Myocyte (in vitro differentiated cells): ENCODE measurements at places on chromosomes 3 and 15. TPM values are rescaled to one million over a fixed set of nuclear protein-coding genes. Genes with fewer than 3 reads are reported as not detected.

BFSP2 gene
- not detected in 2 replicates for total RNA-seq

TNIK gene
- total RNA-seq = 4.1 and 6.7 TPM in 2 replicates

ITIH4 gene
- total RNA-seq = 5.0 and 5.4 TPM in 2 replicates

DNA sequence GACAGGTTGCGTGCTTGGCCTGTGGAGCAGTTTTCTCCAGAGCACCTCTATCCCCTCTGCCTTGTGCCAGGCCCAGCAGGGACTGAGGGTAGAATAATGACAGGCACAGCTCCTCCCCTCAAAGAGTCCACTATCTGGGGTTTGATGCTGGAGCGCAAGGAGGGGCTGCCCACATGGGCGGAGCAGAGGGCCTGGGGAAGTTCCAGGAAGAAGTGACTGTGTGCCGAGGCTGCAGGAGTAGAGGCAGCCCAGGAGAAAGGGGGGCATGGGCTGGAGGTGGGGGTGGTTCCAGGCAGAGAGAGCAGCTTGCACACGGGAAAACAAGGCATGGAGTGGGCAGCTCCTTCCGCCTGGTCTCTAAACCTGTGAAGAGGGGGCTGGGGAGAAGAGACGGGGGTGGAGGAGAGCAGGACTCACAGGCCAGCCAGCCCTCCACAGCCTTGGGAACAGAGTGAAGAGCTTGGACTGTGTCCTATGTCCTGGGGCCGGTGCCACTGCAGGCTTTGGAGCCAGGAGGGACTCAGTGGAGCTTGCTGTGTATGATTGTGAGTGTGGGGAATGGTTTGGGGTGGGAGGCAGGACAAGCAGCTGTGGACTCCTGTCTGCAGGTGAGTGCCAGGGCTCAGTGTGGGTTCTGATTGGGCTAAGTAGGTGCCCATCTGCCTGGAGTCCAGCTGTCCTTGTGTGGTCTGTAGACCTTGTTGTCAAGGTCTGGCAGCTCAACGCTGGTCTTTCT lies 48.1 kb downstream of the APBA2 start:
- DNase-seq = no peak

GRCh38 chr15:50943638-50944037 lies 35.2 kb downstream of the AP4E1 start:
- DNase-seq = no peak

DNA sequence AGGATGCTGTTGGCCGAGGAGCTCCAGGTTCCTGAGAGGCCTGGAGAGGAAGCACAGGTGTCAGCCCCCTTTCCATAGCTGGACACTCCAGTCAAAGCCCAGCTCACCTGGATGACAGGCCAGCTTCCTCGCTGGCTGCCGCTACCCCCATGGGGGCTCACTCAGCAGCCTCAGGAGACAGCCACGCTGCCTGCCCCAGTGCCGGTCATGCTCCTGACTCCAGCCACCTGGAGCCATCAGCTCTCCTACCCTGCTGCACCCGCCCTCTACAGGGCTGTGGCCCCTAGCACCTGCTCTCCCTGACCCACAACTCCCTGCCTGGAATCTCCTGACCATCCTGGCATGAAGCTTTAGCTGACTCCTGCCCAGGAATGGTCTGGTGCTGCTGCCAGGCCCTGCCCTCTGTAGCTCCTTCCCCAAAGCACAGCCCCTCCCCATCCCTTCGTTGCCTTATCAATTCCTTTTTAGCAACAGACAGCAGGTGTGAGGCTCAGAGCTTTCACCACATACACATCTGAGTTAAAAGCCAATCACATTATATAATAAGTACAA lies 94.2 kb downstream of the NUP210 start:
- no peak for DNase-seq

GRCh38 chr3:156654834-156655233 lies 19.6 kb upstream of the TIPARP start:
- no peak for DNase-seq
